ENCODE measurements at places on chromosomes 12 and 14. TPM values are rescaled to one million over a fixed set of nuclear protein-coding genes. Genes with fewer than 3 reads are reported as not detected.

The SERPINA10 gene
- total RNA-seq: not detected

The MSRB3 gene
- total RNA-seq: 21.0 TPM

The SDR9C7 gene
- not detected for total RNA-seq

The B4GALNT1 gene
- 42.6 TPM for total RNA-seq

The INHBC gene
- total RNA-seq: not detected

The GLT8D2 gene
- 0.25 TPM for total RNA-seq

The TAS2R43 gene
- not detected for total RNA-seq

The SPSB2 gene
- 39.1 TPM for total RNA-seq

The FITM1 gene
- total RNA-seq: not detected

The TAS2R7 gene
- not detected for total RNA-seq

The SAMD4A gene
- 7.5 TPM for total RNA-seq

The P2RX2 gene
- total RNA-seq: not detected
